ENCODE measurements at places on chromosomes 12 and 14.

- DNase-seq: no peak
Measured at GRCh38 chr12:49296836-49297694, 2.1 kb downstream of the PRPH start.

GRCh38 chr14:63508033-63508432 lies 35.1 kb downstream of the PPP2R5E start:
- no peak for DNase-seq

- no peak for DNase-seq
Measured at GRCh38 chr12:99121546-99121945, 476.5 kb downstream of the APAF1 start.

DNA sequence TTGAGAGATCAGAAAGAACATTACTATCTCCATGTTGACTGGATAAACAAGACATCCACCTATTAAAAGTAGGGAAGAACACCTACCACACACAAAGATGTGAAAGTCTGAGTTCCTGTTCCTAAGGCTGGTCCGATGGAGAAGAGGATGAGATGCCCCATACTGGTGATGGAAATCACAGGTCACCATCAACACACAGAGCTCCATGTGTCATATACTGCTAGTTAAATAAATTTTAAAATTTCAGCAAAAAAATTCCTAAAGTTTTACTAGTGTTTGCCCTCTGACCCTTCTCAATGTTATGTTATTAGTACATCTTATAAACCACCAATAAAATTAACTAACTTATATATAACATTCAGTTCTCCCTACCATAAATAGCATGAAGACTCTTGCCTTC lies 59.1 kb downstream of the KCNA5 start:
- no peak for DNase-seq

GRCh38 chr12:118189741-118190191 lies 53.8 kb downstream of the PEBP1 start:
- no peak for DNase-seq

DNA sequence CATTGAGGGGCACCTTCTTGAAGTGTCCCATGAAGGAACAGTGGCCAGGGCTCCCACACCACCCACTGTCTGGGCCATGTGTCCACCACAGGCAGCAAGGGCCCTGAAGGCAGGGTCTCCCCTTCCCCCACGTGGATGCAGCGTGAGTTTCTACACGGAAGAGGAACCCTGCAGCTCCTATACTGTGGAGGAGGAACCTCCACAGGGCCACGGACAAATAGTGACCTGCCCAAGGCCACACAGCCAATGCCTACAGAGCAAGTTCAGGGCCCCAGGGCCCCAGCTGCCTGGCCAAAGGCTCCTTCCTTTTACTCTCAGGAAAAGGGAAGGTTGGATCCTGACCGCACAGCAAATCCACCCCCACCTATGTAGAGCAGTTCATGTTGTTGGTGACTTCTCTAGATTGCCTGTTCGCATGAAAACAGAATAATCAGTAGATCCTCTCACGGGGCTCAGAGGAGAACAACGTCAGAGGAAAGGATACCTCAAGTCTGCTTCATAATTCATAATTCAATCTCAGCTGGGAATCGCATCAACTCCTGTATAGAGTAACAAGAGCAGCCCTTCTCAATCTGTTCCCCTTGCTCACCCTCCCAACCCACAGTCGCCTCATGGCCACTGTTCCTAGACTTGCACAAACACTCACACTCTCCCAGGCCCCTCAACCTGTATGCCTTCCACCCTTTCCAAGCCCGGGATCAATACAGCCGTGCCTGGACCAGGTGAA lies 11.1 kb upstream of the KRT73 start:
- no peak for DNase-seq

- DNase-seq: no peak
Measured at GRCh38 chr14:61602733-61603077, 92.6 kb upstream of the HIF1A start.

DNA sequence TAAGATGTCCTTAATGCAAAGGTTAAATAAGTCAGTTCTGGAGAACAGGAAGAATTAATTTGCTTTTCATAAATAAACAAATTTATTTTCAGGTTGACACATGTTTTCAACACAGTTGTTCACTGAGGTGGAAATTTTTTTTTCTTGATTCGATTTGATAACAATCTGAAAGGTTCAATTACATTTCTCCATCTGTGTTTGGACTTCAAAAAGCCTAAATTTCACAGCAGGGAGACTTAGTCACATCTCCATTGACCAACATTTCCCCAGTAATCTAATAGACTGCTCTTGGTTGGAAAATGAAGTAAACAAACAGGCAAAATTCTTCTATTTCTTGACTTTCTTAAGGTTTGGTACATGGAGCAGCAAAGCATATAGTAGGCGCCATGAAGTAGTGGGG lies 134.9 kb upstream of the CPNE8 start:
- DNase-seq: no peak

GRCh38 chr14:59185676-59186075 lies 2.8 kb upstream of the DAAM1 start:
- no peak for DNase-seq

DNA sequence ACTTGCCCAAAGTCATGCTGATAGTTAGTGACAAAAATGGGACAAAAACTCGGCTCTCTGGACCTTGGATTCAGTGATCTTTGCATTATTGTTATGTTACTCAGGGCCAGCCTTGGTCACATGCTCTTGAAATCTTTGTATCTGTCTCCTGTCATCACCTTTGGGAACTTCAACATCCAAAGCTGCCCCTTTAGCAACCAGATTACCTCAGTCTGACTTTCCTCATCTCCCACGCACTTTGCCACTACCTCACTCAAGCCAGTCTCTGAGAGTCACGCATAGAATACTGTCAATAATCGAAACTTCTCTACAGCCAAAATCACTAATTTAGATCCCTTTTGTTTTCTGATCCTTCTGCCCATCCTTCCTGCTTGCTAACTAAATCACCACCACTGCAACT lies 90.8 kb upstream of the DAAM1 start:
- DNase-seq: no peak

DNA sequence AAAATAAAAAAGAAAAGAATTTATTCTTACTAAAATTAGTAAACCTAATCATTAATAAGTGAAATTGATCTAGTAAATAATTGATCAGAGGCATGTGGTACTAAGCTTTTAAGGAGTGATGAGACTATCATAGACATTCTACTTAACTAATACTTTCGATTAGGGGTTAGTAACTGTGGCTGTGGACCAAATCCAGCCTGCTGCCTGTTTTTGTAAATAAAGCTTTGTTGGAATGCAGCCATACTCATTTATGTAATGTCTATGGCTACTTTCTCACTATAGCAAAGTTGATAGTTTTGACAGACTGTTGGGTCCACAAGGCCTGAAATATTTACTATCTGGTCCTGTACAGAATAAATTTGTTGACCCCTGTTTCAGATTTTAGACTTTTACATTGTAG lies 63.2 kb downstream of the PLEKHA5 start:
- no peak for DNase-seq

GRCh38 chr14:74733221-74733620 lies 20.3 kb downstream of the FCF1 start:
- DNase-seq: no peak

GRCh38 chr12:15336768-15337553 lies 14.7 kb downstream of the PTPRO start:
- no peak for DNase-seq

Measured in stimulated activated CD4-positive, alpha-beta T cell treated with anti-CD3 and anti-CD28 coated beads, Interleukin-4, amount 100 ng/mL, for 1 hour (primary cell).